ENCODE measurements at places on chromosomes 5 and 9.
A peak's percentile ranks its signal among the peaks of the same experiment; 100 is the strongest.

DNA sequence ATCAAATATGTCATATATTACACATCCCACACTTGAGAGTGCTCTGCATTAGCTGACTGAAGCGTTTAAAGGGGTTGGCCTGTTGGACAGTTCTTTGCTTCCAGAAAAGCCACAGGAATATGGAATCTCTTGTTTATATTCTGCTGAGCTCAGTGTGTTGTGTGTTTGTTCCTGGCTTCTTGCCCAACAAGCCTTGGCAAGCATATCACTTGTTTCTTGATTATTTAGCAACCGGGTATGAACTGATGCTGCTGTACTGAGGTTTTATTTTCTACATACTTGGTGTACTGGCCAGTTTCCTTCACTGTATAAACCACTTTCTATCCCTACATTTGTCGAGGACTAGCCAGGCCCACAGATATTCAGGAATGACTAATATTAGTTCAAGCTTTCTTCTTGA, 378.9 kb downstream of the KCTD16 start:
- no peak for DNase-seq

DNA sequence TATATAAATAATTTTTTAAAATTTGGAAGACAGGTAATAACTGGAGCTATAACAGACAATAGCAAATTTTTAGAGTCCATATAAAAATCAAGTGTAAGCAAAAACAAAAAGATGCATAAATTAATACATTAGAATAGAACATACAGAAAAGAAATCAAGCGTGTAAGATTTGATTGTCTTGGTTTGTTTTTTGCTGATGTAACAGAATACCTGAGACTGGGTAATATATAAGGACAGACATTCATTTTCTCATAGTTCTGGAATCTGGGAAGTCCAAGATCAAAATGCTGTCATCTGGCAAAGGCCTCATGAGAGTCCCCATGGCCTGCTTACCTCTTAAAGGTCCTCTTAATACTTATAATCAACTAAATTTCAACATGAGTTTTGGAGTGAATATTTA, 1010.1 kb downstream of the CDH18 start:
- DNase-seq = no peak

GRCh38 chr5:15132816-15133405, 261.3 kb upstream of the ANKH start:
- DNase-seq = no peak

- DNase-seq = no peak
Observed at GRCh38 chr5:151327585-151327984, 19.8 kb downstream of the SLC36A2 start.

DNA sequence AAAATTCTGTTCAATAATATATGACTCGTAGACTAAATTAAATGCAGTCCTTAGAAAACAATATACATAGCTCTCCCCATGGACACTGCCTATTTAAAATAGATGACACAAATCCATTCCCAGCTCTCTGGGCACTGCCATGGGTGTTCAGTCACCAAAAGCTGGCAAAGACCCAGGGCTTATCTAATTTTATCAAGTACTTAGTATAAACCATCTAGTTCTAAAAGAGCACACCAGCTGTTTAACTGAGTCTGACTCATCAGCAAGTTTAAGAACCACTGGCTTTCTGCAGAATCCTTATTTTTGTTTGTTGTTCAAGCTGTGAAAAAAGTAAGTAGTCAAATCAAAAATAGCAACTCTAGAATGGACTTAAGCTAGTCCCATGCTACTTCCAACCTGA, 107.6 kb downstream of the PLPP1 start:
- no peak for DNase-seq

DNA sequence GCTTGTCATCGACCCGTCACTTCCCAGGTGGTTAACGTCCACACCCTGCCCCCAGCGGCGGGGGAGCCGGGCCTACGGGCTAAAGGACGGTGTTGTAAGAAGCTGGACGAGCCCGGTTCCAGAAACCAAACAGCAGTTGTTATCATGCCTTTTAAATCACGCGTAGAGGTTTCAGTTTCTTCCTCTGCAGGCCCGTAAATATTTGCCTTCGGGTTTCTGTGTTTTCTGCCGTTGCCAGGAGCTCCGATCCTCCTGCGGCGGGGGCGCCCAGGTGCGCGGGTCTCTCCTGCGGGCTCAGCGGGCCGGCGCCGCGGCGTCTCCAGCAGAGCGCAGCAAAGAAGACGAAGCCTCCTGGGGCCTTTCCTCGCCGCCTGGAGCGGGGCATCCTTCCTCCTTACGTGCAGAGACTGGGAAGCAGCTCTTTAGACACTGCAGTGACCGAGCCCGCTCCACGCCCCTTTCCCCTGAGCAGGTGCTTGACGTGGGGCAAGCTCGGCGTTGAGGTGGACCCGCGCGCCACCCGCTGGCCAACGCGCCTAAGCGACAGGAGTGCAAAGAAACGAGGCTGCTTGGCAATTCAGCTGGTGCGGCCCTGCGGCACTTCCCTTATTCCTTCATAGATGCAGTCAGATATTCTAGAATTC, 21.8 kb upstream of the TTC1 start:
- DNase-seq = peak; percentile 84

GRCh38 chr9:7123743-7124142, 366.0 kb downstream of the KDM4C start:
- no peak for DNase-seq

- DNase-seq = no peak
Observed at GRCh38 chr5:50855001-50855400, 188.6 kb downstream of the PARP8 start.

DNA sequence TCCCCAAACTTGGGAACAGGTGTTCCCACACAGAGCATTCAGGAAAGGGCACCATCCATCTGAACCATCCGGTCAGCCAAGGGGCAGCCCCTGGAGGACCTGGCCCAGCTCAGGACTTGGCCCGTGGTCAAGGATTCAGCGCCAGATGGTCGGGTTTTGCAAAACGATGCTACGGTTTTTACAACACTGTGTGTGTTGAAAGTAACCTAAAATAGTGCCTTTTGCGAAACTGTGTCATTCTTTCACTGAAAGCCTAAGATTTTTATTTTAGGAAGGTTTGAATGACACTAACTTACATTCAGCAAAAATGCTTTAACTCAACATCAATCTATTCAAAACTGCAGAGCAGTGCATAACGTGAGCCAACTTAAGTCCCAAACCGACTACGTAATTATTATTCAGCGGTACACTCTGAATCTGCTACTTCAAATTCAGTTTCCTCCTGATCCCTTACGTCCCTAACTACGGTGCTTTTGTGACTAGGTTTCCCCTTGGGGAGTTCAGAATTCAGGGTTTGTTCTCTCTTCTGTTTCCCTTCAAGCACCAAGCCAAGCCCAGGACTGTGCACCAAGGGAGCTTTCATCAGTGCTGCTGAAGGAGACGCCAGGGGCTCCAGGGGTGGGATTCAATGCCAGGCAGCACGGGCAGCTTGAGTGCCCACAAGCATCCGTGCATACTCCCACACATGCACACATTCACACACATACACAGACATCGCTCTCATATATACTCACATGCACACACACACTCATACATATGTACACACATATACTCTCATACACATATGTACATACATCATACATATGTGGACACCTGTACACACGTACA, 25.8 kb downstream of the LPCAT1 start:
- DNase-seq = no peak

DNA sequence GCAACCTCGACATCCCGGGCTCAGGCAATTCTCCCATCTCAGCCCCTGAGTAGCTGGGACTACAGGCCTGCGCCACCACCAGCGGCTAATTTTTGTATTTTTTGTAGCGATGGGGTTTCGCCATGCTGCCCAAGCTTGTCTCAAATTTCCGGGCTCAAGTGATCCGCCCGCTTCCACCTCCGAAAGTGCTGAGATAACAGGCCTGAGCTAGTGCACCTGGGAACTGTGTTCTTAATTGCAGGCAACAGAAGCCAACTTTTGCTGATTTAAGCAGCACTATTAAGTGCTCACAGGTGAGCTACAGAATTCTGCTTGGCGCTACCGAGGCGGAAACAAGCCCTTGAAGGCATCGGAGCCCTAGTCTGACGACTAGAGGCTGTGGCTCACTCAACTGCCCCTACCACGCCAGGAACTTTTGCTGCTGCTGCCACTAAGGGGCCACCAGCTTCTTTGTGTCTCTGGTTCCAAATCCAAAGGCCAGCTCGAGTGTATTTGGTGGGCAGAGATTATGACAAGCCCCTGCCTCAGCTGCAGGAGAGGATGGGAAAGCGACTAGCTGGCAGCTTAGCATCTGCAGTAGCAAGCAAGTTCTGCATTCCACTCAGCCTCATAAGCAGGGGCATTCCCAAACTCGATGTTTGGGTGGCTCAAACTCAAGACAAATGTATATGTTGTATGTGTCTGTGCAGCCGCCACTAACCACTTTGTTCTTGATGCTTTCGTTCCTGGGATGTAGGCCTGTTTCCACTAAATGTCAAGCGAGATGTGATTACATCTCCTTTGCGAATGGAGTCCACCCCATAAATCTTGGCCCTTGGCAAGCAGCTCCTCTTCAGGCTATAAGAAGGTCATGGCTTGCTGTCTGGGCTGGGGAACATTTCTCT, 10.6 kb upstream of the HMCN2 start:
- DNase-seq = no peak

GRCh38 chr9:1100945-1101344, 50.8 kb downstream of the DMRT2 start:
- DNase-seq = no peak

- no peak for DNase-seq
Observed at GRCh38 chr9:109316207-109316640, 4.6 kb downstream of the EPB41L4B start.

DNA sequence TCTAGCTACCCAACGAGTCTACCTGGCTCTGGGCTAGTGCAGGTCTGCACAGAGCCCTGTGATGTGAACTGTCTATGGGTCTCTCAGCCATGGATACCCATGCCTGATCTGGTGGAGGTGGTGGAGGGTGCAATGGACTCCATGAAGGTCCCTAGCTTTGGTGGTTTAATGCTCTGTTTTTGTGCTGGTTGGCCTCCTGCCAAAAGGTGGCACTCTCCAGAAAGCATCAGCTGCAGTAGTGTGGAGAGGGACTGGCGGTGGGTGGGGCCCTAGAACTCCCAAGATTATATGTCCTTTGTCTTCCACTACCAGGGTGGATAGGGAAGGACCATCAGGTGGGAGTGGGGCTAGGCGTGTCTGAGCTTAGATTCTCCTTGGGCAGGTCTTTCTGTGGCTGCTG, 290.1 kb downstream of the AGTPBP1 start:
- DNase-seq = no peak

GRCh38 chr9:91131433-91131839, 230.3 kb downstream of the AUH start:
- DNase-seq = peak; percentile 74

GRCh38 chr9:104143550-104143910, 49.4 kb downstream of the SMC2 start:
- DNase-seq = no peak

DNA sequence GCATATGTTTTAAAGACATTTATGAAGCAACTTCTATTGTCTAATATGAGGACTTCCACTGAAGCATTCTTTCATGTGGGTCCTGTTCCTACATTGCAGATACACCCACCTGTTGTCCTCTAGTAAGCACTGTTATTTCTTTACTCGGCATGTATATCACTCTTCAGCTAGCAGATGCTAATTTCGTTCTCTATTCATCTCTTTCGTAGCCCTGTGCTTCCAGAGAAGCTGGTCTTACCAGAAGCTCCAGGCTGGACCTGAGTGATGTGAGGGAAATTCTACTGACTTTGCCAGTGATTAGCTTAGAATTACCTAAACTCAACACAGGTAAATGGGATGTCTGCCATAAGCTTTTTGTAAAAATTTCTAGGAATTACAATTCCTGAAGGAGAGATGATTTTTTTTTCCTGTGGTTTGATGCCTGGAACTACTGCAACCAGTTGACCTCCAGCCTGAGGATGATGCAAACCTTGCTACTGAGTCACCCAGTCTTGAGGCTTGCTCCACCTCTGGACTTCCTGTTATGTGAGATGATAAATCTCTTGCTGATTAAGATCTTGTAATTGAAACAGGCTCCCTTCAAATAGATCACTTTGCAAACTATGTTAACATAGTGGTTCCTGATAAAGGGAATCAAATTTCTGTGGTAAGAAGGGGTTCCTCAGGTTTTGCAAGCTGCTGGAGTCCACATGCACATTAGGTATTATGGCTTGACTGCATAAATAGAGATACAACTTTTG, 52.2 kb upstream of the SPINK5 start:
- DNase-seq = no peak

GRCh38 chr5:87327998-87328397, 60.3 kb downstream of the RASA1 start:
- no peak for DNase-seq

DNA sequence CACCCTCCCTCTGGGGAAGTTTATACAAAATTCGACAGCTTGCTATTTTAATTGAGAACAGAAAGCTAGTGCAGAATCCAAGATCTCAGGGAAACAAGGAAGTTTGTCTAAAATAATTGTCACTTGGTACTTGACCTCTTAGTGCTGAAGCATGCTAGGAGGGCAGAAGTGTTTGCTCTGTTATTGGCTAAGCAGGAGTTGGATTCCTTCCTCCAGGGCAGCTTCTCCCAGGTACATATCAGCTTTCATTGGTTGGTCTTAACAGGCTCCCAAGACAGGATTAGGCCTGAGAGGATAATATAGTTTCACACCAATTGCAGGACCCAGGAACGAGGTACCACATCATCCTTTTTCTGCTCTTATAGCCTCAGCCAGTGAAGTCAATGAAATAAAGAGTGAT, 432.8 kb downstream of the IRX1 start:
- no peak for DNase-seq

GRCh38 chr9:93099551-93100275, 3.7 kb downstream of the CARD19 start:
- no peak for DNase-seq

DNA sequence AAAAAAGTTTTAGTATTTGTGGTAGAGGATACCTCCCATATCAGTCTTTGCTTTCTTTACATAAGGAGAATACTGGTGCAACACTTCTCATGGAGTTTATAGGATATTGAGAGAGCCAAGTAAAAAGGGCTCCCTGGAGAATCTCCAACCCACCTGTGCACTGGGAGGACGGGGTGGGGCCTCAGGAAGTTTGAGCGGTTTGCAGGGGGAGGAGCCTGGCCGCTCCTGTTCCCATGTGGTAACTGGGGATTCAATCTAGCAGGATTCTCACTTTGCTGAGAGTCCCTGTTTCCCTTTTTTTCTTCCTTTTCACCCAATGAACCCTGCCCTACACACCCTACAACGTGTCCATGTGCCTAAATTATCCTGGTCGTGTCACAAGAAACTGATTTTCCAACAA, 82.8 kb downstream of the APTX start:
- DNase-seq = no peak

DNA sequence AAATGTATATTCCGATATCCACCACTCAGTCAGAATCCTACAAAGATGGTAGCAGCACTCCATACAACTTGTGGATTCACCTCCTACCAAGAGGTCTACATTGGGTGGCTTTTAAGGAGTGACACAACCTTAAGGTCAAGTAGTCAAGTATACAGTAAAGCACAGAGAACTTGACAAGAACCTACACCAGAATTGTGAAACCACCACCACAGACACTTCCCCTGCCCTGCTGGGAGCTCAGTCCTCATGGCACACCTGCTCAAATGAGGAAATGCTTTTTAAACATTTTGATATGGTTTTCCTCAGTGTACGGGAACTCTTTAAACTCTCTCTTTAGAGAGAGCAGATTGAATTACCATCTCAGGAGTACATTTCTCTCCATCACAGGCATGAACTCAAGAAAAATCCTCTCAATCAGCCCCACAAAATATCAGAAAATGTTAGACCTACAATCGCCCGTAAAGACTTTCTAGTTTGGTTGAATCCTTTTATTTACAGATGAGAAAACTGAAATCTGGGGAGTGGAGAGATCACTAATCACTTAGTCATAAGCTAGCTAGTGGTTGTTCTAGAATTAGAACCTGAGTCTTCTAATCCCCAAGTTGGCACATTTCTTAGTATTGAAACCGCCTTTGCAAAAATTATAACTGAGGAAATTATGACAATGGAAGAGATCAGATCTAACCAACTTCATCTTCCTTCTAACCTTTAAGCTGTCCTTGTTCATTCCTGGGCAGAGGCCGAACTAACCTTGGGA, 38.5 kb upstream of the NR4A3 start:
- no peak for DNase-seq

Measured in activated T-cell treated with anti-CD3 and anti-CD28 coated beads, Interleukin-2, amount 50 U/mL, for 24 hours (primary cell).